ENCODE measurements at places on chromosomes 12 and 14. TPM values are rescaled to one million over a fixed set of nuclear protein-coding genes. Genes with fewer than 3 reads are reported as not detected.

DNA sequence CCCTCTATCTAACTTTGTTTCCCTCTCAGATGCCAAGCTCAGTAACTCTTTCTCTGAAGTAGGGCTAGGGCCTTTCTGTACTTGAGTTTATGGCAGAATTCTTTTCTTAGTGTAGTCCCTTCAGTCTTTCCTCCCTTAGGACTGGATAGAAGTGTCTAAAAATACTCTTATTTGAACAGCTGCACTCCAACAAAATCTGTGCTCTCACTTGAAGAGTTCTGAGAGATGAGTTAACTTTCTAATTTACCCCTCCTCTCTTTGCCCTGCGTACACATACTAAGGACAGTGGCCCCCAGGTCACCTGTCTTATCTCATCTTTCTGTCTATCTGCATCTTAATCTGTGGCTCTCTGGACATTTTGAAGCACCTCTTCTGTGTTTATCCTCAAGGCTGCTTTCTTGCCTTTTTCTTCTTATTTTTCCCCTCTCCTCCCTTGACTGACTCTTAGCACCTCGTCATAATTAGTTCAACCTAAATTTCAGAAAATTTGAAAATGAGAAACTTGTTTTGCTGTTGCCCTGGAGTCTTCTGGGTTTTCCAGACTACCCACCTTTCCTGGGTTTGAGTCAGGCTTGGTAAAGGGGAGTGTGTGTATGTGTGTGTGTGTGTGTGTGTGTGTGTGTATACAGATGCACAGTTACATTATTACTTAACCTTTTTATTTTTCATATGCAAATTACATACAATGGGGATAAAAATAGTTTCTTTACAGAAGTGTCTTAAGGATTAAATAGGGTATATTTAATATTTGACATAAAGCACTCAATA lies 23.9 kb downstream of the NCKAP1L start:
- no peak for DNase-seq

GRCh38 chr14:56379956-56380355 lies 199.6 kb upstream of the TMEM260 start:
- DNase-seq, result no peak

DNA sequence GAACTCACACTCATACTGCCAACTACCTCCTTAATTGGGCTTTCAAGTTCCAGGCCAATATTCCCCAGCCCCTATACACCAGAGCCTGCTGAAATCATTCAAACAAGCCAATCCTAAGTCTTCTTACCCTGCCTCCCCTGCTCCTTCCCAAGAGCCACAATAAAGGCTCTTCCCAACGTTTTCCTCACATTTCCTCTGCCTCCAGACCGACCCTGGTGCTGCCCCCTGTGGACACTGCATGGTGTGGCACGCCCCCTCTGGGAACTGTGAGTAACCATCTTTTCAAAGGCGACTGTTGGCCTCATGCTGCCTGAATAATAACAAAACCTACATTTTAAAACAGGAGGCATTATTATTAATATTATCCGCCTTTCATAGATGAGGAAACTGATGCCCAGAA lies 111.6 kb upstream of the NOS1 start:
- DNase-seq, result peak; percentile 36

DNA sequence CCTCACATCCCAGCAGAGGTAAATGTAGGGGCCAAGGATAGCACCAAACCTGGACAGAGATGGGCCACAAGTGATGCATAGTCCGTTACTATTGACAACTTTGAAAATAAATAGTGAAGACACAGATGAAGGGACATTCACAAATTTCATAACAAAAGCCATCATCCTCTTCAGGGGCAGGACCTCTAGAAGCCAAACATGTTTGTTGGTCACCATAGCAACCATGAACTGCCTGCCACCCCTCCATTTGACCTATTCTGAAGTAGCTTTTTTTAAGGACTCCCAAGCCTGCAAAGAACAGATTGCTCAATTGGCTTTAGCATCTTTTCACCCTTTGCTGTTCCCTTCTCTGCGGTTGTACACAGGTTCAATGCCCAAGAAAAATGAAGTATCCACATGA lies 35.7 kb upstream of the MDM1 start:
- no peak for DNase-seq

- DNase-seq, result no peak
Observed at GRCh38 chr14:23492618-23493272, 23.2 kb downstream of the NGDN start.

The SYNDIG1L gene
- 3.0 TPM for total RNA-seq

- no peak for DNase-seq
Observed at GRCh38 chr14:96056509-96057422, 17.6 kb downstream of the C14orf132 start.

DNA sequence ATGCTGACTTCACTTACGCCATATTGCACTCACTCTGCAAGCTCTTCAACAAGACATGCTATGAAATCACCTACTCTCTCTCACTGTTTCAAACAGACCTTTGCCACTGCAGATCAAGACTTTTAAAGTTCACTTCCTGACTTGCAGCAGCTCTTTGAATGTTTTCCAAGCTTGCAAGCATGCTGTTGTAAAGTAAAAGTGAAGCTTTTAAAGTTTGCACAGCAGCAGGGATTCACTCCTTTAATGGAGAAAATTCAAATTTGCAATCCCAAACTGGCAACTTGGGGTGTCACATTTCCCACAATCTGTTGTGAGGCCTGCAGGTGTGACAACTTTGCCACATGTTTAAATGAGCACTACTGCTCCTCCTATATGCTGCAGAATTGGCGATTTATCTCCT lies 270.9 kb downstream of the ALX1 start:
- no peak for DNase-seq

DNA sequence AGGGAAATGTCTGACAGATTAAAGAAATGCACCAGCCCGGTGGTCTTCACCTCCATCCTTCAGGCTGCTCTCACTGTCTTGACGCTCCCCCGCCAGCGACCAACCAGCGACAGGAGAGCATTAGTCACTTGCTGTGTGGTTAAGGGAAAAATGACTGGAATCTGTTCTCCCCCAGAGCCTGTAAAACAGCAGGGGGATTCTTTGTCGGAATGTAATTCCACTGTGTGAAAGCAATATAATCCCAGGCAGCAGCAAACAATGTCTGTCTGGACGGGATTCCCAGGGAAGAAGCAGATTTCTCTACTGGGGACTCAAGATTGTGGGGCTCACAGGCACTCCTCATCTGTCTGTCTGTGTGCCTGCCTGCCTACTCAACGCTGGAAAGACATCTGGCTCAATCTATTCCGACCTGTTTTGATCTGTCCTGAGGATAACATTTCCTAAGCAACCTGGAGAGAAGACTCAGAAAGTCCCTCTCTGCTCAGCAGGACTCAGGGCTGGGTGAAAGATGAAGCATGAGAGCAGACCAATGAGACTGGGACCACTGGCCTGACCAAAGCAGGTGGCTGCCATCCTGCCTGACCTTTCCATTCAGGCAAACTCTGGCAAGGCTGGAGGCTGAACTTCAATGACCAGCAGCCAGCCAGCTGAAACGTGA lies 54.6 kb downstream of the NUAK1 start:
- DNase-seq, result peak; percentile 57

The SELPLG gene
- 0.13 TPM for total RNA-seq

The ITGA7 gene
- total RNA-seq, result 76.4 TPM

DNA sequence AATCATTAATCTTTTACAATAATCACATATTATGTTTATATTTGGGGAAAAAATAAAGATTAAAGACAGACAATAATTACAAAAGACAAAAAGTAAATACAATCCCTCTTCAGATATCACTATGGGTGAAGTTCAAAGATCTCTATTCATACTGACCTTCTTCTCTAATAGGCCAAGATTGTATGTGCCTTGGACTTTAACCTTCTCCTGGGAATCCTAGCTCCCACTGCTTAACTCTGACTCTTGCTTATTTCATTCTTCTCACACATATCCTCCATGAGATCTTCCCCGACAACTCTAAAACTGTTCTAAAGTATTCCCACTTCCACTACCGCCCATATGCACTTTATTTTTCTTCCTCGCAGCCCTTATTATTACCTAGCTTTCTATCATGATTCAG lies 83.8 kb downstream of the EEA1 start:
- DNase-seq, result no peak

DNA sequence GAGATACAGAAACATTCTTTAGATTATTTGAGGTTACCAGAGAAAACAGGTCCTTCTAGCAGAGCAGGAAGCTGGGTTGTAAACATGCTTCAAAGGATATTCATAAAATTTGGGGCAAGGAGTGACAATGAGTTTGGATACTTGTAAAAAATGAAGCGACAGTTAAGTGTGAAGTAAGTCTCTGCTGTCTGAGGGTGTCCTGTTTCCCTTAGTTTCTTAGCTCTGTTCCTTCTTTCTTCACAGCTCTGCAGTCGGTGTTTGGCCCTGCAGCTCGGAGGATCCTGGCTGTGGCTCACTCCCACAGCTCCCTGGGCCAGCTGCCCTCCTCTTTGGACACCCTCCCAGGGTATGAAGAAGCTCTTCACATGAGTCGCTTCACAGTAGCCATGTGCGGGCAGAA lies 10.8 kb downstream of the TMEM52B start:
- no peak for DNase-seq

- DNase-seq, result peak; percentile 13
Observed at GRCh38 chr12:97716356-97716755, 253.8 kb downstream of the RMST start.

DNA sequence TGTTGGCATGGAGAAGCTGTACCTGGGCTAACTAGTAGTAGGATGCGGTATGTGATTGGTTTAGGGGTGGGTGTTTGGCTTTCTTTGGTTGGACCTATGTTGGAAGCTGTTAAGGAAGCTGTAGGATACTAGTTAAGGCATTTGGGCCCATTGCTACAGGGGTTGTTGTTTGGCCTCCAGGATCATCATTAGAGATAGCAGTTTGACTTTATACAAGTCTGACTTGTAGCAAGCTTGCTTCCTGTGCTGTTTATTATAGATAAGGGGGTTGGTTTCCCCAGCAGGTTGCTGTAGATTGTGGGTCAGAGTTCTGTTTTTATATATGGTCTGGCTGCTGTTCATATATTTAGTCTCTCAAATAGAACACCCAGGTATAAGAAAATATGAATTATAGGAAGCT lies 1.4 kb upstream of the PRIM1 start:
- no peak for DNase-seq

The CLECL1 gene
- not detected for total RNA-seq

- DNase-seq, result peak; percentile 54
Observed at GRCh38 chr12:130334937-130335336, 2.8 kb upstream of the PIWIL1 start.

- DNase-seq, result no peak
Observed at GRCh38 chr14:103356024-103356682, 22.1 kb downstream of the EIF5 start.

DNA sequence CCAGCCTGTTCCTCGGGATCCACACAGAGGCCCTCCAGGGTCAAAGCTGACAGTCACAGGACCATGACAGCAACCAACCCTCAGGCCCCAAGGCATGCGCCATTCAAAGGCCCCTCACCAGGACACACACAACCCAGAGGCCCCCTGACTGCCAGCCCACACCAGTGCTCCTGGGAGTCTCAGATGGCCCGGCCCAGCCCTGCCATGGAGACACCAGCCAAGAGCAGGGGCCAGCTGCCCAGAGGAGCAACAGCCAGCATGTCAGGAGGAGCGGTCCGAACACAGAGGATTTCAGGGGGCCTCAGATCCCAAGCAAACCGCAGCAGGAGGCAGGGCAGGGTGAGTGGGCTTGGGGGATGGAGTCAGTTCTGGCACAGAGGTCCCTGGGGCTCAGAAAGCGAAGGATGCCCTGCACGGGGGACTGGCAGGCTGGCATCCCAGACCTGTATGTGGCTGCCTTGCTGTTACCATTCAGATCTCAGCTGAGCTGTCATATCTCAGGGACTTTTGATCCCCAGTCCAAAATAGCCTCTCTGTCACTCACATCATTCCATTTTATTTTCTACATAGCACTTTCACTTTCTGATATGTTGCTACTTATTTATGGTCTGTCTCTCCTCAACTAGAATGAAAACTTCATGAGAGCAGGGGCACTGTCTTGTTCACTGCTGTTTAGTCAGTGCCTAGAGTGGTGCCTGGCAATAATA lies 4.8 kb downstream of the TMEM229B start:
- no peak for DNase-seq

- DNase-seq, result no peak
Observed at GRCh38 chr14:69131176-69131575, 21.7 kb downstream of the DCAF5 start.

DNA sequence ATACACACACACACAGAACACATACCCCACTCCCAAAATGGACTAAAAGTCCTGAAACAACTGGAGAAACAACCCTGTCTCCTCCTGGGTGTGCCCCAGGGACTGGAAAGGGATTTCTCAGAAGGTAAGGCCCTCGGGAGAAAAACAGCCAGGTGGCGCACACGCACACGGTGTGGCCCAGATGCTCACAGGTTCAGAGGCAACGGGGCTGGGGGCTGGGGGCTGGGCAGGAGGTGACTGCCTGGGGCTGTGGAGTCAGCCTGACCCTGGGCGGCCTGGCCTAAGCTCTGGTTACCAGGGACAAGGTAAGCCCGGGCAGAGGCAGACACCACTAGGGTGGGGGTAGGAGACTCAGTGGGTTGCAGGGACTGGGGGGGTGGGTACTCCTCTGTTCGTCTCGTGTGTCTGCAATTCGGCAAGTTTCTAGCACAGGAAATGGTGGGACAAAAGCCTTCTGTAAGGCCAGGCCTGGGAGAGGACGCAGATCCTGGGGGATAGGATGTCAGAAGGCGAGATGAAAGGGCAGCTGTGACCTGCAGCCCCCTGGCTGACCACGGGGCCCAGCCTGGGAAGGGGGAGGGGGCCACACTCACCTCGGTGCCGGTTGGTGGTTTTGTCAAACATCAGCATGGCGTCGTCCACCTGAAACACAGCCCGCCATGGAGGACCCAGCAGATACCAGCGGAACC lies 10.4 kb downstream of the MSI1 start:
- peak; percentile 74 for DNase-seq

DNA sequence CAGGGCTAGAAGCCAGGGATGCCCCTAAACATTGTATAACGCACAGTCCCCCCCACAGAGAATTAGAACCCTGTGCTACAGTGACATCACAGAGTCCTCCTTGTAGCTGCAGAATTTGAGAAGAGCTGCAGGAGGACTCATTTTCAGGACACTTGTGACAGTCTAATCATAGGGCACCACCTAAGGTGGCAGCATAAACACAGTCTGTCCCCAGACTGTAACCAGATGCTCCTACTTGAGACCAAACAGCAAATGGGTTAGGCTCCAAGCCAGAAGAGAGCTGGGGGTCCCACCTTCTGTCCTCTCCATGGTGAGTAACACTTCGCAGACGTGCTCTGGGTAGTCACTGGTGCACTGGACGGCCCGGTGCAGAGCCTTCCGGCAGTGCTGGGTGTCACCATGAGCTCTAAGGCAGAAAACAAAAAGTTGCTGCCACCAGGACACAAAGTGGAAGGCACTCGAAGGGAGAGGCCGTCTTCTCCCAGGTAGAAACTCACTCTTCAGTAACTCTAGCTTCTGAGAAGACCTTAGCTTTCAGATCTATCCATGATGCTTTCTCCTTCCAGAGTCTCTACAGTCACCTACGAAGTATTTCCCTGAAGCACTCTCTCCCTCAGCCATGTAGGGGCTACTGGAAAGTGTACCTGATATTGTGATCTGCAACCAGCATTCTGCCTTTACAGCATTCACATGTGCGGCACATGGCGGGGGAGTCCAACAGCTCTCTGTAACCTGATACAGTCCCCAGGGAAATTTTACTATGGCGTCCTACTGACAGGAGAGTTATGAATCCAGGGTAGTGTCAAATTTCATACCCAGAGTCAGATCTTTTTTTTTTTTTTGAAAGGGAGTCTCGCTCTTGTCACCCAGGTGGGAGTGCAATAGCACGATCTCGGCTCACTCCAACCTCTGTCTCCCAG lies 17.1 kb downstream of the FICD start:
- DNase-seq, result no peak

The EGLN3 gene
- 27.3 TPM for total RNA-seq

- DNase-seq, result no peak
Observed at GRCh38 chr12:98401427-98401826, 114.0 kb upstream of the TMPO start.
